ENCODE measurements at places on chromosomes 1 and 21. TPM values are rescaled to one million over a fixed set of nuclear protein-coding genes. Genes with fewer than 3 reads are reported as not detected.

- no peak for DNase-seq
Observed at GRCh38 chr1:57101209-57101608, 135.4 kb upstream of the C8B start.

DNA sequence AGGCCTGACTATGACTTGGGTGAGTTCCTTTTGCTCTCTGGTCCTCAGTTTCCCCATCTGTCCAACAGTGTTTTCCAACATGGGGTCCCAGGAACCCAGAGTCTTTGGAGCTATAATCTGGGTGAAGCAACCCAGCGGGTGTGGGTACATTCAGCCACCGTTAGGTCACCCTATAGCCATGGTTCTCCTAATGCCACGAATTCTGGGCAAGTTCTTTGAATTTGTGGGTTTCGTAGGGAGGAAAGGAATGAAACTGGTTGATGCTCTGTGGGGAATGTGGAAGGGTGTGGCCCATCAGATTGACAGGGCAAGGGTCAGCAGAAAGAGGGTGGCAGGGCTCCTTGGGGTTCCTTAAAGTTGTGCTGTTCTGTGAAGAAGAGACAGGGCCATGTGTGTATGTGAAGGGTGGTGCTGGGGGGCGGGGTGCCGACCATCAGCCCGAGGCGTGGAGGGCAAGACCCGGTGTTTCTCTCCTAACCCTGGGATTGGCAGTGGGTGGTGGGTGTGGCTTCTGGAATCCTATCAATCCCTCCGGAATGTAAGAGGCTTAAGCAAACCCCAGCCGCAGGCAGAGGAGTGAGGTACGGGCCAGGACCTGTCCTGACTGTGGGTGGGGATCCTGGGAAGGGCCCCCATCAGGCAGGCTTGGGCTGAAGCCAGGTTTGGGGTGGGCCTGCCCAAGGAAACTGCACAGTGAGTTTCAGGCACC, 35.5 kb upstream of the ZNF362 start:
- no peak for DNase-seq

DNA sequence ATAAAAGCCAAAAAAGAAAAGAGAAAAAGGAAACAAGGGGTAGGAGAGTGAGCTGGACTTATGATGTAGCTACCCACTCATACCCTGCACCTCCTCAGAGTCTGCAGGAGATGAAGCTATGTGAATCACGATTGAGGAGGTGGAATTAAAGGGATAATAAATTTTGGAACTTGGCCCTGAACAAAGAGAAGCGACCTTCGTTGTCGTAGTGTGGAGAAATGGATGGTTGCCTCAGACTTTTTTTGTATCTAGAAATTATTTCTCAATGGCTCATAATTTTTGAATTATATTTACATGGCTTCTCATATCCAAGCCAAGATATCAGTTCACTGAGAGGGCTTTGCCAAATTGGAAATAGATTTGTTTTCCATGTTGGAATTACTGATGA, 37.8 kb upstream of the SIPA1L2 start:
- DNase-seq = no peak

DNA sequence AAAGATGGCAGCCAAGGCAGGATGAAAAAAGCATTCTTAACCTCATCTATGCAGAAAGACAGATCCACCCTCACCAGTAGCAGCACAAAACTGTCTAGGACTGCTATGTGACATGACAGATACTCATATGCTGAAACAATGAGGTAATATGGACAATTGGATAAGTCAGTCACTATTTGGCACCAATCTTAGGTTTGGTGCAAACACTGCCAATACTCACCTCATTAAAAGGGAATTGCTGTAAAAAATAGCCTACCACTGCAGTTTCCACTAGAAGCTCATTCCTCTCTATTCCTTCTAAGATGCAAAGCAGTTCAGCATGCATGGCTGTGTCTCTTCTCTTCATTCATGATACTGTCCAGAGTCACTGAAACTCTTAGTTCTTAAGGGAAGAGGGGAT, 91.7 kb downstream of the TBX15 start:
- no peak for DNase-seq

GRCh38 chr21:37342046-37342632, 24.4 kb upstream of the DYRK1A start:
- DNase-seq = no peak

- DNase-seq = no peak
Observed at GRCh38 chr1:85544689-85545215, 35.8 kb upstream of the CCN1 start.

- DNase-seq = no peak
Observed at GRCh38 chr1:224872832-224873433, 56.5 kb upstream of the DNAH14 start.

DNA sequence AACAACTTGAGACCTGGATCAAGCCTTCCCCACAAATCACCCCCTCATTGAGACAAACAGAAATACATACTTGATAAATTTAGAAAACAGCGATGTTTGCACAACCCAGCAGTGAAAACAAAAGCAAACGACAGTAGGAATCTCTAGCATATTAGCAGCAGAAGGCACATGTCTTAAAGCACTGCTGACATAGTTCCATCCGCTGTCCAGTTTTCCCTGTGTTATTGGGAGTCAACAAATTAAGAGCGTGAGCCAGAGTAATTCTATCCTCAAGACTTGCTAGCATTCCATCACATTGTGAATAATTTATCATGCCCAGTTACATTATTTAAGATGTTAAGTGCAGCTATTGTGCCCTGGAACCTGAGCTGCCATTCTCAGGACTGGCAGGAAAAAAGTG, 55.3 kb downstream of the IGSF5 start:
- no peak for DNase-seq

- DNase-seq = no peak
Observed at GRCh38 chr1:246417813-246418564, 89.1 kb downstream of the SMYD3 start.

DNA sequence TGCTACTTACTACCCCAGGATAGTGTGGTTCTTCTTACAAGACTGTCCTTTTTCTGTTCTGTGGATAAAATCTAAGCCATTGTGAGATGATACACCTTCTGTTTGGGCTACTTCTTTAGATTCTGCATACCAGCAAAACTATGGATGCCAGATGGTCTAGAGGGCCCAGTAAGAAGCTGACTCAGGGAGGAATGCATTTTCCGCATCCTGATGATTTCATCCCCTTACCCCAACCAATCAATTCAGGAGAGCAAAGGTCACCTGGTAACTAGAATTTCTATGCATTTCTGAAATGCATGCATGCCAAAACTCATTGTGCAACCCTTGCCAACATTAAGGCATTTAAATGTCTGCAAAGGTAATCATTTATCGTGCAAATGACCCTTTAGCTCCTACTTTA, 285.7 kb upstream of the ZP4 start:
- DNase-seq = no peak

DNA sequence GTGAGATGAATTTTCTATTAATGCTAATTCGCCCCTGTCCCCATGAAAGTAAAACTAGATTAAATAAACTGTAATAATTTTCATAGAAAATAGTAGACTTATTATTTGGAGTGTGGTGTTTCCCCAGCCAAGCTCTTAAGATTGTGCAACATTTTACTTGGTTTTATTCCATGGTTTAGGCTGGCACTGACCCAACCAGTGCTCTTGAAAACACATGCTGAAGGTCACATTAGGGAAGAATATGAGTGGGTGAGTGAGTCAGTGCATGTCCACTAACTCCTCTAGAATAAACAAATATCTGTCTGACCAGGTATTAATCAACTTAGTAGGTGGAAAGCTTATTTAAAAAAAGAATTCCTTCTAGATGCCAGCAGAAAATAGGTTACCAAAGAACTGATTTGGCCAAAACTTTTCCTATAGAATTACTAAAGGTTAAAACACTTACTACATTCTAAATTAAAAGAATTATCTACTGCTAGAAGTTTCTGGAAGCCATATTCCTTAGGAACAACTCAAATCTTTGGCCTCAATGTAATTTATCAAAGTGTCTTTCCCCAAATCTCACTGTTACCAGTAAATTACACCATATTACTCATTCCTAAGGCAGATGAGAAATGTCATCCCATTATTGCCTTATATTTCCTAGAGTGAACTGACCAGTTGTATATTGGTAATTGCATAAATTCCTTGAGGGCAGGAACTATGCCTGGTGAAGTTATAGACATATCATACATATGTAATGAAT, 89.7 kb upstream of the RGS1 start:
- no peak for DNase-seq

DNA sequence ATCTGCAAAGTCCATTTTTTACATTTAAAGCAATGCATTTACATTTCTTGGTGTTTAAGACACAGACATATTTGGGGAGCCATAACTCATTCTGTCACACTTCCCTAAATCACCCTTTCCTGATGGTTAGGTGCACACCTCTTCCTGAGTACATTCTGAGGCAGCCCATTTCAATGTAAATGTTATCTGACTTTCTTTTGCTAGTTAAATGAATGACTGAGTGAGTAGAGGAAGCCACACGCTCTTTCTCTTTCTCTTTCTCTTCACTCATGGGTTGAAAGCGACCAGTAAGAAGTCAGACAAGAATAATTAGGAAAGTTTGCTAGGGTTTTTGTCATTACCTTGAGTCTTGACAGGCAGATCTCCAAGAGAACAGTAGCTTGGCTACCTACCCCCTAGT, 143.1 kb downstream of the S1PR1 start:
- DNase-seq = no peak

GRCh38 chr1:101452825-101453224, 216.0 kb downstream of the S1PR1 start:
- DNase-seq = no peak

DNA sequence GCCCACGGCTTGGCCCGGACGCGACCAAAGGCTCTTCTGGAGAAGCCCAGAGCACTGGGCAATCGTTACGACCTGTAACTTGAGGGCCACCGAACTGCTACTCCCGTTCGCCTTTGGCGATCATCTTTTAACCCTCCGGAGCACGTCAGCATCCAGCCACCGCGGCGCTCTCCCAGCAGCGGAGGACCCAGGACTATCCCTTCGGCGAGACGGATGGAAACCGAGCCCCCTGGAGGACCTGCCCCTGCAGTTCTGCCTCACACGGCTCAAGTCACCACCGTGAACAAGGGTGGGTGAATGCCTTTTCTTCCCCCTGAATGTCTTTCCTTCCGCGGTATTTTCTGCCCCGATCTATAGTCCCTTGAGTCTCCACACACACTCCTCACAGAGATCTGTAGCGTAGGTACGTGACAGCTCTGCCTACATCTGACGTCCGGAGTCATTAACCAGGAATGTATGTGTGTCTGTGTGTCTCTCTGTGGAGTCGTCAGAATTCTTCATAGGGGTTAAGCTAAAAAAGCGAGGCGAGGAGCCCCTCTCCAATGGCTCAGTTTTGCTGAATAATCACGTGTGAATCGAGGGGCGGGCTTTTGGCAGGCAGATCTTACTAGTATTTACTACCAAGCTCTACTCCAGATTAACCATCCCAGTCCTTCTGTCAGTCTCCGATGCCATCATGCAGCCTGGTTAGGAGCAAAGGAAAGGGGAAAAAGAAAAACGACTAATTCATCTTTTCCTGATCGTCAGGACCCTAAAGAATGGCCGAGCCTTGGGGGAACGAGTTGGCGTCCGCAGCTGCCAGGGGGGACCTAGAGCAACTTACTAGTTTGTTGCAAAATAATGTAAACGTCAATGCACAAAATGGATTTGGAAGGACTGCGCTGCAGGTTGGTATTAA, at the start of gene CDKN2C:
Gene CDKN2C, plus strand, starts transcription at position 635 of the 898 bp plus-strand sequence. Its CDS starts 124 bp downstream, at position 759.
- peak; percentile 50 for DNase-seq

DNA sequence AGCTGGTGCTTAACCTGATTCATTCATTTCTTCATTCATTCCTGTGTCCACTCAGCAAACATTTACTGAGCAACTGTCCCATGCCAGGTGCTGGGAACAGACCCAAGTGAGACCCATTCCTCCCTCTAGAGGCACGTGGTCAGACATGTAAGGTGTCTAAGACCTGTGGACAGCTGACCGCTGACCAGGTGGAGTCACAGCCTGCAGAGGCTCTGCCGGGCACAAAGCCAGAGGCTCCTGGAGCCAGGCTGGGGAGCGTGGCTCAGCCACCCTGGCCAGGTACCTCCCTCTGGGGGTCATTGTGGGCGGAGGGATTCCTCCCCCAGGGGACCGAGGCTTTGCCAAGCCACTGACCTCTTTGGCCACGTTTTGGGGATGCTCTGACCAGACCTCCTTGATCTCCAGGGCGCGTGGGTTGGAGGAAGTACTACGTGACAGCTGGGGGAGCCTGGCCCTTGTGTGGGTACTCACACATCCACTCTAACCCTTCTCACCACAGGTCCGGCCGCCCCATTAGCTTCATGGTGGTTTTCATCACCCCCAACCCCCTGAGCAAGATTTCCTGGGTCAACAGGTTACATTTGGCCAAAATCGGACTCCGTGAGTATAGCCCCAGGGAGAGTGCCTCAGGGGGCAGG, 100.3 kb downstream of the ARHGEF10L start:
- DNase-seq = no peak

- DNase-seq = no peak
Observed at GRCh38 chr1:215637041-215637573, 70.0 kb downstream of the KCTD3 start.

DNA sequence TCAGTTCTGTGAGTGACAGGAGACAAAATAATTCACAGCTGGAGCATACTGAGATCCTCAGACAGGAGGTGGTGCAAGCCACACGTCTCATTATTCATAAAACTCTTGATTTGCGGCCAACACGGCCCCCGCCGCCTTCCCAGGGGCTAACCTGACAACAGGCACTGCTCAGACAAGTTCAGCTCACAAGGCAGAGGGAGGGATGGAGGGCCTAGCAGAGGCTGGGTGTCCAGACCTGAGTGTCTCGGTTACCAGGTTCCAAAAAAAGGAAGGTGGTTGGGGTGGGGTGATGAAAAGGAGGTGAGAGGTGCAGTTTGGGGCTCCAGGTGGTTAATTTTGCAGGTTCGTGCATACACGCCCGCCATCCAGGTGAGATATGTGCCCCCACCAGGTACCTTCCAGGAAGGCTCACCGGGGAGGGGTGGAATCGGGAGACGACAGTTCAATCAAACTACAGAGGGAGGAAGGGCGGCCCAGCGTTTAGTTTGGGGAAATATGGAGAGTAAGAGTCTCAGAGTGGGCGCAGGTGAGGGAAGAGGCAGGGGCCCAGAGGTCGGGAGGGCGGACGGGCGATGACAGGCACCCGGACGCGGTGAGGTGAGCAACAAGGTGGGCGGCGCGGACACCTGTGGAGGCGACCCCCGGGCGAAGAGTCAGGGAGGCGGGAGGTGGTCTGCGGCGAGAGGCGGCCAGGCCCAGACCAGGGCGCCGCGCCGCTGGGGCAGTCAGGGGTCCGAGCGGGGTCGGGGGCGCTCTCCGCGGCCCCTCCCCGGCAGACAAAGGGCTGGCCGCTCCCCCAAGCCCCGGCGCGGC, 629 bp downstream of the CTNNBIP1 start:
- peak; percentile 67 for DNase-seq

DNA sequence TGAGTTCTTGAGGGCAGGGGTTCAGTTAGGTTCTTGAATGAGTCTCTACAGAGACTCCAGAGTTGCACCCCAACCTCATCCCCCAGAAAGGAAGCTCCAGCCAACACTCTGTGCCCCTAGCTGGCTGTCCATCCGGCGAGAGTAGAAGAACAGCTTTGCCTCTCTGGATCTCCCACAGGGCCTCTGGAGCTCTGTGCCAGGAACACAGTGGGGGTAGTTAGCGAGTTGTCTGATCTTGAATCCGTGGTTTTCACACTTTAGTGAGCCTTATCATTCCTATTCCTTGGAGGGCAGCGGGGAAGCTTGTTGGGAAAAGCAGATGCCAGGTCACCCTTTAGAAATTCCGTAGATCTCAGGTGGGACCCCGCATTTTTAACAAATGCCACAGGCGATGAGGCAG, 45.0 kb downstream of the STUM start:
- no peak for DNase-seq

The DNAJC6 gene
- 2.3 TPM for total RNA-seq

The IVL gene
- total RNA-seq = not detected

The LCE2B gene
- not detected for total RNA-seq

The CITED4 gene
- 1.9 TPM for total RNA-seq

The PTCH2 gene
- total RNA-seq = 1.8 TPM

The TDRD10 gene
- total RNA-seq = not detected

The HIVEP3 gene
- total RNA-seq = 29.2 TPM

Data from activated T-cell treated with anti-CD3 and anti-CD28 coated beads, Interleukin-2, amount 50 U/mL, for 72 hours (primary cell).